Common myeloid progenitor, CD34-positive (primary cell): ENCODE measurements at places on chromosomes 4 and X.

GRCh38 chrX:103475381-103475780 is 43.9 kb downstream of the RAB40A start:
- no peak overlapping the region for H3K27ac ChIP-seq
- H3K4me3 ChIP-seq: no peak overlapping the region

DNA sequence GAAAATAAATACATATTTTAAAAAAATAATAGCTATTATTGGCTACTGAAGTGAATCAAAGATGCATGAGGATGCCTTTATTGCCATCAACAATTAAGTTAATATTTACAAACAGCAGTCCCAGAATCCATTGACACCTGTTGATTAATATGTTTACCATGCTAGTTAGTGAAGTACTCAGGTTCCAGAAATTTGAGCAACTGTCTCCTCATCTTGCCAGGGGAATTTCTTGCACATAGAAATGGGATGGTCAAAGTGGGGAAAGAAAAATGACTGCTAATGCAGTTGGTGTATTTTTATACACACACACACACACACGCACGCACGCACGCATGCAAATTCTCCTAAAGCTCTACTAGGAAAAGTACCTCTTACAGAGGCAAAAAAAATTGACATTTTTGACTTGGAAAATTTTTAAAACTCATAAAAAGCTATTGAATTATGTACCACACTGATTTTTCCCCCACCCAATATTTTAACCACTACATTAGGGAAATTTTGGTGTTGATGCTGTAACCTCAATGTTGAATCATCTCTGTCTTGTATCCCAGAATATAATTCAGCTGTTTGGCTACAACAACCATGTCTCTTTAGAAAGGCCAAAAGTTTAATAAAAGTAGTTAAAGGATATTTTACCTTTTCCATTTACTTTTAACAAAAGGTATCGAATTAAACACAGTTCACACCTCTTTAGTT is 105.3 kb upstream of the TMEM150C start:
- H3K27me3 ChIP-seq: no peaks in the 10 kb centered on the region
- H3K27ac ChIP-seq: no peak overlapping the region
- no peaks in the 10 kb centered on the region for H3K36me3 ChIP-seq
- no peak overlapping the region for H3K4me3 ChIP-seq
- no peak for DNase-seq
- no peaks in the 10 kb centered on the region for H3K4me1 ChIP-seq

- DNase-seq: no peak
- H3K4me1 ChIP-seq: no peaks in the 10 kb centered on the region
- H3K36me3 ChIP-seq: peaks cover 5% of the 10 kb centered on the region
- H3K27me3 ChIP-seq: no peaks in the 10 kb centered on the region
- H3K4me3 ChIP-seq: no peak overlapping the region
- H3K27ac ChIP-seq: no peak overlapping the region
Measured at GRCh38 chrX:16587836-16588235, 62.1 kb upstream of the S100G start.

DNA sequence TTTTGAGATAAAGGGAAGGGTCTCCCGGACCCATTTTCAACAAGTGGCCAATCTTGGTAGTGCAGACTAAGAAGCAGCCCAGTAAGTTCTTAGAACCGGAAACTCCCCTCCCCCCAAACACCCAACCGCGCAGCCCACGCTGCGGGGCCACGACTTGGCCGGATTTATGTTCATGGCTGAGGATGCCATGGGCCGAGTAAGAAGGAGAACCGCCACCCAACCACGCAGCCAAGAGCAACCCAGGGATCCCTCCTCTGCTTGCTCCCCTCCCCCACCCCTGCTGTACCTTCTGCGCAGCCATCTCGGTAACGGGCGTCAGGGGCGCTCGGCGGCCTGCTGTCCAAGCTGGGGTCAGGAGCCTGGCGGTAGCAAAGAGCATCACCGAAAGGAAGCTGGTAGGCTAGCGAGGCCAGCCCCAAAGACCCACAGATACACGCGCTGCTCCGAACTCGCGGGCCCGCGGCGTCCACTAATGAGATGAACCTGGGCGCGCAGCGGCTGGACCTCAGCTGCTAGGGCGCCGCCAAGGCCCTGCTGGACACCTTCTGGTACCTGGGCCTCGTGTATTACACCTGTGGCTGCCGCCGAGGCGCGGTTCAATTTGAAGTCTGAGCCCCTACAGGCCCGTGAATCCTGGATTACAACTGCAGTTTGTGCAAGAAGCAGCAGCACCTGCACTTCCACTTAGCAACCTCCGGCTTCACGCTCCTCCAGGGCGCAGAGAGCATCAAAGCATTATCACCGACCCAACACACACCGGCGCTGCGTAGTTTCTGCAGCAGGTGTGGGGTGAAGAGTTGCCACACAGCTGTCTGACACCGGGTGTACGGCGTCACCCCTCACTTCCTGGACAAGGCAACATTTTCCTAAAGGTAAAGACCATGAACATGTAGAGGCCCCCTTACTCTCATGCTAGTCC is 63.4 kb downstream of the NUDT10 start:
- no peaks in the 10 kb centered on the region for H3K36me3 ChIP-seq
- H3K27ac ChIP-seq: no peak overlapping the region
- H3K27me3 ChIP-seq: no peaks in the 10 kb centered on the region
- DNase-seq: peak; percentile 52

GRCh38 chrX:55546956-55547355 is 57.3 kb upstream of the USP51 start:
- H3K4me3 ChIP-seq: no peak overlapping the region
- DNase-seq: no peak
- H3K27me3 ChIP-seq: no peaks in the 10 kb centered on the region
- no peaks in the 10 kb centered on the region for H3K4me1 ChIP-seq

DNA sequence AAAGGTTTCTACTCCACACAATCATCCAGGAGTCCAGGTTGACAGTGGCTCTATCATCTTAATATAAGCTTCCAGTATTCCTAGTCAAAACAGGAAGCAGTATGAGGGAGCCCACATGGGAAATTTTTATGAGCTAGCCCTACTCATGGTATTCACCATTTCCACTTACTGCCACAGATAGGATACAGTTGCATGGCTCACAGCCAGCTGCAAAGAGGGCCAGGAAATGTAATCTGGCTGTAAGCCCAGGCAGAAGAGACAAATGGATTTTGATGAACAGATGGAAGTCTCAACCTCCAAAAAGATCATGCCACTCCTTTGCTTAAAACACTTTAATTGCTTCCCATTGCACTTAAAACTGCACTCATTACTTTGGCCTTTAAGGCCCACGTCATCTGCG is 150.6 kb downstream of the ADAMTS3 start:
- no peaks in the 10 kb centered on the region for H3K27me3 ChIP-seq
- peak; percentile 22 for DNase-seq
- no peaks in the 10 kb centered on the region for H3K4me1 ChIP-seq
- no peaks in the 10 kb centered on the region for H3K36me3 ChIP-seq

DNA sequence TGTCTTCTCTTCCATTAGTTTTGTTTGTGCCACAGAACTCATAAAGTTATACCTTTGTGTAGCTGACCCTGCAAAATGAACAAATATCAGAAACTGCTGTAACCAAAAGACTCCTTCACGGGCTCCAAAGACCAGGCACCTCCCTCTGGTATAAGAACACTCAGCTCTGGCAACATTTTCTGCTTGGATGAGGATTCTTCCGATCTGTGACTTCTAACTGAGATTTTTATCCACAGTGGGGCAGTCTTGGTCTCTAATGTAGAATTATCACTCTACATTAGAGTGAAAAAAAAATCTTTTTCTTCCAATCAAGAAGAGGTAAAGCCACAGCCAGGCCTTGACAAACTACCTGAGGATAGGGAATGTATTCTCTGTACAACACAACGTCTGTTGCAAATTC is 38.5 kb upstream of the PRSS48 start:
- no peak overlapping the region for H3K27ac ChIP-seq
- H3K36me3 ChIP-seq: no peaks in the 10 kb centered on the region
- DNase-seq: no peak
- H3K4me3 ChIP-seq: no peak overlapping the region
- H3K4me1 ChIP-seq: no peaks in the 10 kb centered on the region

GRCh38 chr4:147094238-147094637 is 148.6 kb upstream of the TTC29 start:
- no peak for DNase-seq
- no peaks in the 10 kb centered on the region for H3K4me1 ChIP-seq
- no peaks in the 10 kb centered on the region for H3K27me3 ChIP-seq
- H3K36me3 ChIP-seq: no peaks in the 10 kb centered on the region

DNA sequence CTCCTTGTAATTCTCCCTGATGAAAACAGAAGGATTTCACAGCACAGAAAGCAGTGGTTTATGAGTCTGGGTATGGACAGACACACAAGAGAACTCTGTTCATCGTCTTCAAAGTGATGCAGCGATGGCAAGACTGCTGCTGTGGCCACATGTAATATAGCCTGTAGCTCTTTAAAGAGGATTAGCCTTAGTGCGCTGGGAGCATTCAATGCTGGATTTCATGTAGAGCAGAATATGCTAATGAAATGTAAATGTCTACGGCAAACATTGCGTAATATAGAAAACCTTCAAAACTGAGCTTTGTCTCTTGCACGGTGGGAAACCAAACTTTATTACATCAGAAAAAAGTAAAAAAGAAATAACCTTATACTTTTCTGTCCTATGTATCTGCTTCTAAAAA is 42.9 kb downstream of the ALPK1 start:
- H3K27me3 ChIP-seq: no peaks in the 10 kb centered on the region
- no peak overlapping the region for H3K4me3 ChIP-seq
- DNase-seq: no peak
- H3K4me1 ChIP-seq: no peaks in the 10 kb centered on the region
- H3K27ac ChIP-seq: no peak overlapping the region
- H3K36me3 ChIP-seq: peaks cover 5% of the 10 kb centered on the region

- DNase-seq: no peak
- H3K4me1 ChIP-seq: no peaks in the 10 kb centered on the region
- no peaks in the 10 kb centered on the region for H3K27me3 ChIP-seq
- no peaks in the 10 kb centered on the region for H3K36me3 ChIP-seq
- H3K27ac ChIP-seq: no peak overlapping the region
Measured at GRCh38 chrX:7316887-7317286, 168.9 kb upstream of the PUDP start.

DNA sequence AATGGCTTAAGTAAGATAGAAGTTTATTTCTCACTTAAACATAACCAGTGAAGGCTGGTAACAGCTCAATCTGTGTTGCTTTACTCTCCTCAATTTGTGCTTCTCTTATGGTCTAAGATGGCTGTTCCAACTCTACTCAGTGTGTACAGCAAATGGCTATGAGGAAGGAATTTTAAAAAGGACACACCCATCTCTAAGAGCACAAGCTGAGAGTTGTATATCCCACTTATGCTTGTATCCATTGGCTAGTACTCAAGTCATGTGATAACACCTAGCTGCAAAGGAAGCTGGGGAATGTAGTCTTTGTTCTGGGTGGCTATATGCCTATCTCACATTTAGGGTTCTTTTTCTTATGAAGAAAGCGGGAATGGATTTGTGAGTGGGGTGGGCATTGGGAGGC is 63.3 kb downstream of the GPAT3 start:
- peaks cover 2% of the 10 kb centered on the region for H3K36me3 ChIP-seq
- DNase-seq: peak; percentile 59
- H3K4me1 ChIP-seq: no peaks in the 10 kb centered on the region
- no peak overlapping the region for H3K27ac ChIP-seq

GRCh38 chr4:42655921-42656678 is 805 bp downstream of the ATP8A1 start:
- peak overlapping the region; percentile 98 for H3K27ac ChIP-seq
- no peaks in the 10 kb centered on the region for H3K27me3 ChIP-seq
- DNase-seq: peak; percentile 79
- H3K4me1 ChIP-seq: peaks cover 27% of the 10 kb centered on the region
- H3K4me3 ChIP-seq: peak overlapping the region; percentile 92

- H3K36me3 ChIP-seq: no peaks in the 10 kb centered on the region
- no peak overlapping the region for H3K4me3 ChIP-seq
- H3K27me3 ChIP-seq: no peaks in the 10 kb centered on the region
- no peak overlapping the region for H3K27ac ChIP-seq
Measured at GRCh38 chr4:80074651-80075050, 1.6 kb upstream of the ANTXR2 start.

GRCh38 chrX:87961471-87961870 is 443.9 kb downstream of the KLHL4 start:
- no peak for DNase-seq
- H3K27ac ChIP-seq: no peak overlapping the region
- no peaks in the 10 kb centered on the region for H3K27me3 ChIP-seq
- H3K4me3 ChIP-seq: no peak overlapping the region

GRCh38 chr4:7094916-7095315 is 27.1 kb upstream of the GRPEL1 start:
- no peak overlapping the region for H3K4me3 ChIP-seq
- no peak for DNase-seq
- peaks cover 2% of the 10 kb centered on the region for H3K27me3 ChIP-seq
- H3K36me3 ChIP-seq: no peaks in the 10 kb centered on the region
